Pancreas (tissue), 10 donors: ENCODE measurements at places on chromosomes 1 and 21.

GRCh38 chr1:42128499-42128898 is 24.7 kb upstream of the GUCA2B start:
- no peak for DNase-seq

DNA sequence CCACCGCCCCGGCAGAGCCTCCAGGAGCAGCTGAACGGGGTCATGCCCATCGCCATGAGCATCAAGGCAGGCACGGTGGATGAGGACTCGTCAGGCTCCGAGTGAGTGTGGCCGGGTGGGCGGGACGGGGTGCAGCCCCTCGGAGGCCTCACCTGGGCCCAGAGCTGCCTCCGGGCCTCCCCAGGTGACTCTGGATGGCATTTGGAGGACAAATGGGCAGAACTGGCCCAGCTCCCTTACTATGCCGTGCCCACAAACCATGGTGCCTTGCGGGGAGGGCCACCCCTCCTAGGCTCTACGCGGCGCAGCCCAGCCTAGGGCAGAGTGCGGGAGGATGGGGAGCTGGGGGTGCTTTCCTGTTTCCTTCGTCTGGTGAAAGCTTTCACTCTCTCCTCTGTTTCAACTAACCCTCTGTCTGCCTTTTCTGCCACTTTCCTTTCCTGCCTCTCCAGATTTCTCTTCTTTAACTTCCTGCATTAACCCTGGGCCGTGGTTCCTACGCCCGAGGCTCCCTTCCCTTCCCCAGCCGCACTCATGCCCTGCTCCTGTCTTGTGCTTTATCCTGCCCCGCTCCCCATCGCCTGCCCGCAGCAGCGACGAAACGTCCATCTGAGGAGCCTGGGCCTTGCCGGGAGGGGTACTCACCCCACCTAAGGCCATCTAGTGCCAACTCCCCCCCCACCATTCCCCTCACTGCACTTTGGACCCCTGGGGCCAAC is 9.2 kb downstream of the PSRC1 start:
- no peak for DNase-seq

GRCh38 chr1:201683397-201683796 is 144.5 kb downstream of the NAV1 start:
- DNase-seq, result no peak

DNA sequence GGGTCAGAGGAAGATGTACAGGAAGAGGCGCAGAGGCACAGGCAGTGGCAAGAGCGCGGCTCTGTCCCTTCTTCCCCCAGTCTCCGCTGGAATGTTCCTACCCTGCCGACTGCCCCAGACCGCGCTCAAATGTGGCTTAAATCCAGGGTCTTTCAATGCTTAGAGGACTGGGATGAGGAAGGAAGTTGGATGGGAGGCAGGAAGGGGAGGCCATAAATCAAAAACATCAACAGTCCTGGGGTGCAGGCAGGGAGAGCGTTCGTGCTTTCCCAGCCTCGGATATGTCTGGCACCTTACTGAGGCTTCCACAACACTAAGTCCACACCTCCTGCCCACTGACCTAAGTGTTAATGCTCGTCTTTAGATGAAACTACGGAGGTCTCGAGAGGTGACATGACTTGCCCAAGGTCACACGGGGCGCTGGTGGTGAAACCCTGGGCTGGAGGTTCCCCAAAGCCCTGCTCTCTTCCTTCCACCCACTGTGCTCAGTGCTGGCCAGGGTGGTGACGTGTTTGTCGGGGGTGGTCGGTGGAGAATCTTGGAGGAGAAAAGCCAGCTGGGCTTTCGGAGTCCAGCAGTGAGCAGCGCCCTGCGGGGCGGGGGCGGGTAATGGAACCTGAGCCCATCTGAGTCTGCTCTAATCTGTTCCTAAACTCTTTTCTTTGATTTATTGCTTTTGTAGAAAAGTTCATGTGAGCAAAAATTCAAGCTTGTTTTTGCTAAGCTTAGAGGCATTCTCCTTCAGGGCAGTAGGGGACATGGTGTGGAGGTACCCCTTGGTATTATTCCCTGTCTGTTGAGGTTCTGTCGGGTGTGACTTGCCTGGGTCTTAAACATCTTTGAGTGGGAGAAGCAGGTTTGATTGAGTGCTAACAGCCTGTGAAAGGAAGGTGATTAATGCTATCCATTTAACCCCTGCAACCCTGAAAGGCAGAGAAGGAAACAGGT is 708 bp downstream of the CDA start:
- no peak for DNase-seq

GRCh38 chr1:175317779-175318178 is 125.2 kb upstream of the KIAA0040 start:
- DNase-seq, result no peak

DNA sequence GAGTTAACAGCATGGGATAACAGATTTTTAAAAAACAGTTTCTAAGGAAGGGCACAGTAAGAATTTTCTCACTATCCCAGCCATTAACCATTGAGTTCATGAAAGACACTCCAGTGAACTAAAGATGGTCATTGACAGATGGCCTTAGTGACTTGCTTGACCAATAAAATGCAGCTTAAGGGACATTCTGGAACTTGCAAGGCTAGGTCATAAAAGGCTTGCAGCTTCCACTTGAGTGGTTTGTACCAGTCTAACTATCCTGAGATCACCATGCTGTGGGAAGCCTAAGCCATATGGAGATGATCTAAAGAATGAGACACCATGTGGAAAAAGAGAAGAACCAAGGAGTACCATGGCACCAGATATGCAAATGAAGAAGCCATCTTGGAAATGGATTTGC is 37.9 kb upstream of the MUTYH start:
- no peak for DNase-seq

- DNase-seq, result no peak
Observed at GRCh38 chr1:178237121-178237520, 143.2 kb downstream of the RASAL2 start.
